ENCODE measurements at places on chromosomes 6 and 20. TPM values are rescaled to one million over a fixed set of nuclear protein-coding genes. Genes with fewer than 3 reads are reported as not detected.

DNA sequence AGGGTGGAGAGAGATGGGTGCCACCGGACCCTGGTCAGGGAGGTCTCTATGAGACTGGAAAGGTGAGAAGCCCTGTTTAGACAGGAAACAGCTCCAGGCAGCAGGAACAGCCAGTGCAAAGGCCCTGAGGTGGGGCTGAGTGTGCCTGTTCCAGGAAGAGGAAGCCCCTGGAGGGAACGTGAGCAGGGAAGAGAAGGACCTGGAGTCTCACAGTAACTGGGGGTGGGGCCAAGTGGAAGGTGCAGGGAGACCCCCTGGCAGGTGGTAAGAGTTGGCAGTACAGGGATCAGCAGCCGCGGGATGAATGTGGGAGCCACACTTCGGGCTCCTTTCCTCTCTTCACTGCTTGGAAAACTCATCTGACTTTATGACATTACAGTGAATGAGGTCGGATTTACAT, 43.8 kb upstream of the CST5 start:
- H3K27ac ChIP-seq: no peak overlapping the region
- no peak for DNase-seq

Gene HLA-DOA
- 2.9 TPM for total RNA-seq

DNA sequence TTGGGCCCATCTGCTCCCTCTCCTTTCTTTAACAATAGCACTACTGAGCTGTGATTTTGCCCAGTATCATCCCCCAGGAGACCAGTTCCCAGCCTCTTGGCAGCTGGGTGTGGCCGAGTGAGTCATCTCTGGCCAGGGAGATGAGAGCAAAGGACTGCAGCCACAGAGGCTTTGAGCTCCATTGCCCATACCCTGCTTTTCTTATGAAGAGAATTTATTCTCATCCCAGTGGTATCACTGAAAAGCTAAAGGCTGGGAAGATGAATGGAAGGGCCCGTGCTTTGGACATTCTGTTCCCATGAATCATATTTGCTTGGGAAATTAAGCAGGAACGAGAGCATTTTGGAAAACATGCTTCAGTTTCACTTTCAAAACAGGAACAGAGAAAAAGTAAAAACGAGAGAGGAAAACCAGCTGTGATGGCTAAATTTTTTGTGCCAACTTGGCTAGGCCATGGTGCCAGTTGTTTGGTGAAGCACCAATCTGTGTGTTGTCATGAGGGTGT, 14.9 kb downstream of the CST3 start:
- peak overlapping the region; percentile 5 for H3K4me3 ChIP-seq
- peak; percentile 63 for DNase-seq
- peak overlapping the region; percentile 81 for H3K27ac ChIP-seq
- no peaks in the 10 kb centered on the region for H3K36me3 ChIP-seq

DNA sequence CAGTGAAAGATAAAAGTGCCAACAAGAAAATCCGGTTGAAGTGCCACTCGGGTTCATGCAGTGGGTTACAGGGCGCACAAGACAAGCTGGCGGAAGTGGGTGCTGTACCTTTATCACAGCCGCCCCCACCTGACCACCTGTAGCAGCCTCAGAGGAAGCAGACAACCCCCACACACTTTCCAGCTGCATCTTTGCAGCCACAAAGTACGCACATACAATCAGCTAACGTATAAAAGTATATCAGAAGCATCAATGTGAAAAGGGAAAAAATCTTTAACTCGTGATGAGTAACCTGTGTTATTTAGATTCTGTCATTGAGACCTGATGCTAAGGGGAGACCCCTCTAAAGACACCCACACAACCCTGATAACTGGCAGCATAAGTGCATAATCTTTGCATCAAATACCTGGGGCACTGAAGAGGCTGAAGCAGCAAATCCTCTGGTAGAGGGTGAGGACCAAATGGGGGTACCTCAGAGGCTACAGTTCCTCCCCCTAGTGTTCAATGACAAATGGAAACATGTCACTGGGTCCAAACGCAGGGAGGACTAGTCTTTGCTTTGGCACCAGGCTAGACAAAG, 22.1 kb downstream of the BACH2 start:
- no peaks in the 10 kb centered on the region for H3K36me3 ChIP-seq
- no peaks in the 10 kb centered on the region for H3K27me3 ChIP-seq
- no peak for DNase-seq
- no peak overlapping the region for H3K27ac ChIP-seq
- no peak overlapping the region for H3K4me3 ChIP-seq

DNA sequence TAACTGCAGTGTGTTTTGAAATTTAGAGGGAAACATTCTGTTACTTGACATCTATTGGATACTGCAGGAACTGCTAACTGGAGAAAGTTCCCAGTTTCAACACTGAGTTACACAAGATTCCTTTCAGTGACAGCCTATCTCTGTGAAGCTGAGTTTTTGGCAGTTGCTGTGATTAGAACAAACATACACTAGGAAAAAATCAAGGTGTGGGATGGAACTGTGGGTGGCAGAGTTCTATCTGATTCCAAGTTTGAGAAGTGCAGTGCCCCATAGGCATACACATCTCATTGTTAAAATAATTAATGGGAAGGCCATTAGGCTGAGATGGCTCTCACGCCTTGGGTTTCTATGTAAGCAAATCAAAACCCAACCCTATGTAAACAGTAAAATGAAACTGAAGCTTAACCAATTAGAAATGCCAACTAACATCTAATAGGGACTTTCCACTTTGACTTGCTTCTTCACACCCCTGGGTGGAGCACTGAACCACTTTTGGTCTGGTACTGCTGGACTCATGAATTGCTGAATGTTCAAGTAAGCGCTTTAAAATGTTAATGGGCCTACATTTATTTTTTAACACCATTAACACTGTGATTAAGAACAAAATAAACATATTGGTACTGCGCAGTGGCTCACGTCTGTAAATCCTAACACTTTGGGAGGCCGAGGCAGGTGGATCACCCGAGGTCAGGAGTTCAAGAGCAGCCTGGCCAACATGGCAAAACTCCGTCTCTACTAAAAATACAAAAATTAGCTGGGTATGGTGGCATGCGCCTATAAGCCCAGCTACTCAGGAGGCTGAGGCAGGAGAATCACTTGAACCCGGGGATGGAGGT, 55.2 kb upstream of the TBC1D7 start:
- peaks cover 22% of the 10 kb centered on the region for H3K4me1 ChIP-seq
- H3K27ac ChIP-seq: no peak overlapping the region
- H3K27me3 ChIP-seq: no peaks in the 10 kb centered on the region
- H3K4me3 ChIP-seq: no peak overlapping the region

DNA sequence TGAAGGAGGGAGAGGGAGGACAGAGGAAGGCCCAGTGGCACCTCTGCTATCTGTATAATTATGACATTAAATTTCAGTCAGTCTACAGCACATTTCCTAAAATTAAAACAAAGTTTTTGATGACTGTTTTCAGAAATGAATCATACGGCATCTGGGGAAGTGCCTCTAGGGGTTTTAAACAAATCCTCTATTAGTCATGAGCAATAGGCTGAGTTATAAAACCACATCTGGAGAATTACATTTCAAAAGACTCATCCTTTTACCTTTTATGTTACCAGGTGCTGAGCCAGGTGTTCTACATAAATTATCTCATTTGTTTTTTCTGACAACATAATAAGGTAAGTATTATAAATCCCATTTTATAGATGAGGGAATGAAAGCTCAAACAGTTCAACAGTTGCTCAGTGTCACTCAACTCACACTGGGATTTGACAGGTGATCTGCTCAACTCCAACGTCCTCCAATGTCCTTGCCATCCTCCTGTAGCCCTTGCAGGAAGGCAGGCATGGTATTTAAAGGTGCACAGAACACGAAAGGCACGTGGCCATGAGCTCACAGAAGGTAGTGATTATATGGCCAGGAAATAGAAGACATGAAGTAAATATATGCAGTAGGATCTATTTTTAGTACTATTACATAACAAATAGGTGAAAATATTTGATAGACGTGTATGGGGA, 184.2 kb upstream of the MAN1A1 start:
- no peak overlapping the region for H3K4me3 ChIP-seq
- peak overlapping the region; percentile 16 for H3K27ac ChIP-seq
- no peaks in the 10 kb centered on the region for H3K4me1 ChIP-seq
- H3K27me3 ChIP-seq: no peaks in the 10 kb centered on the region

GRCh38 chr20:46324960-46325703, 16.8 kb upstream of the CDH22 start:
- H3K27me3 ChIP-seq: no peaks in the 10 kb centered on the region
- no peak overlapping the region for H3K27ac ChIP-seq
- DNase-seq: no peak
- peaks cover 3% of the 10 kb centered on the region for H3K4me1 ChIP-seq
- no peak overlapping the region for H3K4me3 ChIP-seq

DNA sequence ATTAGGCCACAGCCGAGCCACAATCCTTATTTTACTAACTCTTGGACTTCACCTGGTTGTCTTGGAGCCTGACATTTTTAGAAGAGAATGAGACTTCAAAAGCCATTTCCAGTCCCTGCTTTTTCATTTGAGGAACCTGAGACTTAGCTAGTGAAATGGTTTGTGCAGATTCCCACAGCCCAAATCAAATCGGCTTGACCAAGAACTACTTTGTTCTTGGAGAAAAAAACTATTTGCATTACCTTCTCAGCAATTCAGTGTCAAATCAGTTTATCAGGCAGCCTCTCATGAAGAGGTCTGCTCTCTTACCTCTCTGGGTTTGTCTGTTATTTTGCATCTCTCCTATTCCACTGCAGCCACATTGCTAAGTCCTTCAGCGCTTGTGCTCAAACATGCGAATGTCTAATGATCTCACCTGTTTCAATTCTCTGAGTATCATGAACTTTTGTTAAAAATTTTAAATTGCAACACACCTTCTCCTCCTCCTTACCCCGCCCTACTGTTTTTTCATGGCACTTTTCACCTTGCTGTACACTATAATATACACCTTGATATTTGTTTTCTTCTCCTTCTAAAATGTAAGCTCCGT, 573 bp upstream of the IFNGR1 start:
- no peaks in the 10 kb centered on the region for H3K27me3 ChIP-seq
- no peak for DNase-seq
- H3K4me1 ChIP-seq: peaks cover 75% of the 10 kb centered on the region

- H3K27ac ChIP-seq: no peak overlapping the region
- DNase-seq: no peak
- no peaks in the 10 kb centered on the region for H3K27me3 ChIP-seq
- no peaks in the 10 kb centered on the region for H3K4me1 ChIP-seq
- H3K4me3 ChIP-seq: no peak overlapping the region
- H3K36me3 ChIP-seq: no peaks in the 10 kb centered on the region
Measured at GRCh38 chr6:12359036-12359435, 68.9 kb downstream of the EDN1 start.

Gene SH3BGRL2
- total RNA-seq: 8.0 TPM

DNA sequence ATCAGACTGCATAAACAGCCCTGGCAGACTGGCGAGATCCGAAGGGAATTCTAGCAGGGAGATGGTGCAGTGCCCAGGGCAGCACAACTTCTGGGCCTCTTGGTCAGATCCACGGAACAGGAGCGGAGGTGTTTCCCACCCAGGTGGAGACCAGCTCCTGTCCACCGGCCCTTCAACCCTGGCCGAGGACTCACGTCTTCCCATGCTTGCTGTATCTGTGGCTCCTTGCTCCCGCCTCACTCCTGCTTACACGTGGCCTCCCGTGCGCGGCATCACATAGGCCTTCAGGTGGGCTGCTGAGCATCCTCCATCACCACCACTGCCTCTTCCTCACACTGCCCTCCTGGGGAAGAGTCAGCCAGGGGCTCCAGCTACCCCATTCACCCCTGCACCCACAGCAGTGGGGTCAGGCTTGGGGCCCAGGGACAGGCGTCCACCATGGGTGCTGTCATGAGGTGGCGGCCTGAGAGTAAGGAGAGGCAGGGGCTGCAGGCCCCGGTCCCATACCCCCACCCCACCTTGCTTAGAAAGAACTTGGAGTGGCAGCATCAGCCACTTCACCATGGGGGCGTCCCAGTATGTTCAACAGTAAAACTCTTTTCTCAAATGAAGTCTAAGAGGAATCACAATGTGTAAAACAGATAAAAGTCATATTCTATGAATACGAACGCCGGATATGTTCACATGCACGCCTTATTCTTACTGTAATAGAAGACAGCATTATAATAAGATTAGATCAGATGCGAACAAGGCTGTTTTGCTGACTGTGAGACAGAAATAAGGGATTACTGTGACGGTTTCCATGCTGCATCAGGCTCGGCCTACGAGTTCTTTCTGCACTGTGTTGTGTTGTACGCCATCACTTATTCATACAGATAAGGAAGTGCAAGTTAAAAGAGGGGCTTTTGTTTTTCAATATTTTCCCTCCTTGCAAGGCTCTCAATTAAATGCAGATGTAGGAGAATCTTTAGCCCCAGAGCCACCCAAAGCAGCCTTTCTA, 165.4 kb downstream of the GRM4 start:
- no peak overlapping the region for H3K27ac ChIP-seq
- no peaks in the 10 kb centered on the region for H3K4me1 ChIP-seq
- DNase-seq: no peak
- H3K4me3 ChIP-seq: no peak overlapping the region
- H3K27me3 ChIP-seq: peaks cover 8% of the 10 kb centered on the region
- H3K36me3 ChIP-seq: no peaks in the 10 kb centered on the region

GRCh38 chr6:47780510-47781356, 1.1 kb upstream of the OPN5 start:
- H3K27me3 ChIP-seq: no peaks in the 10 kb centered on the region
- H3K36me3 ChIP-seq: no peaks in the 10 kb centered on the region
- no peak for DNase-seq
- H3K4me3 ChIP-seq: no peak overlapping the region
- H3K4me1 ChIP-seq: peaks cover 7% of the 10 kb centered on the region
- no peak overlapping the region for H3K27ac ChIP-seq

Gene MARCKS
- total RNA-seq: 7.1 TPM
